ENCODE measurements at places on chromosomes 2 and 18. TPM values are rescaled to one million over a fixed set of nuclear protein-coding genes. Genes with fewer than 3 reads are reported as not detected.

The WNT10A gene
- polyA plus RNA-seq, result 2.4 TPM

The LYG2 gene
- not detected for polyA plus RNA-seq

The TWSG1 gene
- polyA plus RNA-seq, result 2.9 TPM

The TTN gene
- polyA plus RNA-seq, result 9.4 TPM

The VSNL1 gene
- not detected for polyA plus RNA-seq

The GAL3ST2 gene
- polyA plus RNA-seq, result not detected

The SCG2 gene
- not detected for polyA plus RNA-seq

The MLPH gene
- polyA plus RNA-seq, result not detected

The CLHC1 gene
- 1.2 TPM for polyA plus RNA-seq
